M059J (cell line): ENCODE measurements at places on chromosomes 6 and 20.

DNA sequence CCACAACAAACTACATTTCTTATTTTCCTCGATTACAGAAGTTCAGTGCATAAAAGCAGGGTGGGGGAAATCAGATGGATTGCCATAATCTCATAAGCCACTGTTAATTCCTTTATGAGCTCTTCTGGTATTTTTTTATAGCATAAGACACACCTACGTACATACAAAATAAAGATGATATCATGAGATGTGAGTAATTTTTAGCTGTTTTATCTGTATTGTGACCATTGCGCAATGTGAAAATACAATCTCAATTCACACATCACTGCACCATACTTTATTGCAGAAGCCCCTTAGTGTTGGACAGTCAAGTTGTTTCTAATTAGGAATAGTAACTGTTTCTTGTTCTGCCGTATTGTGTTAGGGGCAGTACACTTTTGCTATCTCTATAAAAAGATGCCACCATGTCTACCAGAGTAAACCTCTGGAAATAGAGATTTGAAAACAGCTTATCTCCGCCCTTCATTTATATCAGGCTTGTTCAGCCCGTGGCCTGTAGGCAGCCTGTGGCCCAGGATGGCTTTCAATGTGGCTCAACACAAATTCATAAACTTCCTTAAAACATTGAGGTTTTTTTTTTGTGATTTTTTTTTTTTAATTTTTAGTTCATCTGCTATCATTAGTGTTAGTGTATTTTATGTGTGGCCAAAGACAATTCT is 90.4 kb downstream of the FARS2 start:
- DNase-seq: no peak

DNA sequence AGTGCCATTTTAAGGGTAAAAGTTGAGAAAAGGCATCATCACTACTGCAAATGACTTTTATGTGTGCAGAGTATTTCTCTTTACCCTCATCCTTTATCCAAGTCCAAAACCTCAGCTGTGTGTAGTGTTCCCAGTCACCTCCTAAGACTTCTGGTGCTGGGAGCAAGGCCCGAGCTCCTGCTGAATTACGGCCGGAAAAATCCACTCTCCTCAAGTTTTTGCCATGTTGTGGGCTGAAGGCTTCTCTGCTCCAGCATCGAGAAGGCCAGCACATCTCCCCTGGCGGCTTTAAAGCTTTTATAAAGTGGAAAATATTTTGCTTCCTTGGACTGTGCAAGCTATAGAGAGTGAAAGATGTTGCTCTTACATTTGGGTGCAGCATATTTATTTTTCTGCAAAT is 153.2 kb upstream of the THBS2 start:
- DNase-seq: no peak

DNA sequence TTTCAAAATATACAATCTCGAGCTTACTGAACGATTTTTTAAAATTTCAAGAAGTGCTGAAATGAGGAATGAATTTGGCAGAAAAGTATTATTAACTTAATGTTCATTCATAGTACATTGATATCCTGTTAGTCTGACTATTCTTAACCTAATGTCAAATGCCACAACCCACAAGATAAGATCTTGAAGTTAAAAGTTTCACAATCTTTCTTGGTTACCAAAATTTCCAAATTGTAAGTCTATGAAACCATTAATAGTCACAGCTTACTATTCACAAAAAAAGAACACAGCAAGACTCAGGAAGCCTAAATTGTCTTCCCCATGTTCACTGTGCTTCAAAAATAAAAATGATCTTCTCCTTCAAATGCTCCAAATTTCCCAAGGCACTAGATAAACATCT is 71.3 kb downstream of the HACE1 start:
- DNase-seq: peak; percentile 18

DNA sequence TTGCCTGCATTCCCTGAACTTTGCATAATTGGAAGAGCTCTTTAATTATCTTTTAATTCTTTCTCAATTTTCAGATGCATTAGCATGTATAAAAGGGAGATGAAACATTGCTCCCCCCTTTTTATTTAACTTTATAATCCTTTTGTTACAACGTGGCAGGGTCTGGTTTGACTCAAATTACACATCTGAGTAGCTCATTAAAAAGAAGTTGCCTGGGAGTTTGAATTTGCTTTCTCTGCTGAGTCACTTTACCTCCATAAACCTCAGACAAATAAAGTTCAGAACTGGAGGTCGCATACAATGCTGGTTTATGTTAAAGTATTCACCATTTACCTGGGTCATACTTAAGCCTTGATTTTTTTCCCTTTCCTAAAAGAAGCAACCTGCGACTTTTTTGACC is 495.2 kb downstream of the PREX1 start:
- peak; percentile 79 for DNase-seq

DNA sequence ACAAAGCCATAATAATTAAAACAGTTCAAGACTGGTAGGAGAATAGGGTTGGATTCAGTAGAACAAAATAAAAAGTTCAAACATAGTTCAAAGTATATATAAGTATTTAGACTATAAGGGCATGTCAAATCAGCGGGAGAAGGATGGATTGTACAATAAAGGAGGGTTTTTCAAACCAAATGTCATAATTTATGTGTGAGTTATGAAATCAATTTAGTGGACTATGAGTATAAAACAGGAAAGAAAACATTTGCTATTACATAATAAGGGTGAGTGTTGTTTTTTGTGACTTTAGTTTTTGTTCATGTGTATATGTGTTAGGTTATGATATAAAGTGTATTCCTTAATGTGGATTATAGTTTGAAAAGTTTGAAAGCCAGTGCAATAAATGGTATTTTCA is 10.6 kb downstream of the ORC3 start:
- no peak for DNase-seq
